ENCODE measurements at places on chromosomes 2 and 18.

- DNase-seq: no peak
Observed at GRCh38 chr2:56021136-56021474, 97.5 kb upstream of the EFEMP1 start.

DNA sequence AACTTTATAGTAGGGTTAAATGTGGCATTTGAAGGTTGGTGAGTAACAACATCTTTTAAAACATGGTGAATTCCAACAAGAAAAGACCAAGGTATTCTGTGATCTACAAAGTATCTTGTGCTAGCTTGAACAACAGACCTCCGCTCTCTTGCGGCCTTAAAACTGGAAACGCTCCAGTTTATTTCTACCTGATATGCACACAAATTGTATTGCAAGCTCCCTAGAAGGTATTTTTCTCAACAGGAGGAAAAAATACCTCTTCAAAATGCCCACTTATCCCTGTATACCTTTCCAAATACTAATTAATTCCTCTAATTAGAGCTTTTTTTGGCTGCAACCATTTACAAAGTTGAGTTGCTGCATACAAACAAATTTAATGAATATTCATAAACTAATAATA is 69.5 kb downstream of the KCNH7 start:
- no peak for DNase-seq

DNA sequence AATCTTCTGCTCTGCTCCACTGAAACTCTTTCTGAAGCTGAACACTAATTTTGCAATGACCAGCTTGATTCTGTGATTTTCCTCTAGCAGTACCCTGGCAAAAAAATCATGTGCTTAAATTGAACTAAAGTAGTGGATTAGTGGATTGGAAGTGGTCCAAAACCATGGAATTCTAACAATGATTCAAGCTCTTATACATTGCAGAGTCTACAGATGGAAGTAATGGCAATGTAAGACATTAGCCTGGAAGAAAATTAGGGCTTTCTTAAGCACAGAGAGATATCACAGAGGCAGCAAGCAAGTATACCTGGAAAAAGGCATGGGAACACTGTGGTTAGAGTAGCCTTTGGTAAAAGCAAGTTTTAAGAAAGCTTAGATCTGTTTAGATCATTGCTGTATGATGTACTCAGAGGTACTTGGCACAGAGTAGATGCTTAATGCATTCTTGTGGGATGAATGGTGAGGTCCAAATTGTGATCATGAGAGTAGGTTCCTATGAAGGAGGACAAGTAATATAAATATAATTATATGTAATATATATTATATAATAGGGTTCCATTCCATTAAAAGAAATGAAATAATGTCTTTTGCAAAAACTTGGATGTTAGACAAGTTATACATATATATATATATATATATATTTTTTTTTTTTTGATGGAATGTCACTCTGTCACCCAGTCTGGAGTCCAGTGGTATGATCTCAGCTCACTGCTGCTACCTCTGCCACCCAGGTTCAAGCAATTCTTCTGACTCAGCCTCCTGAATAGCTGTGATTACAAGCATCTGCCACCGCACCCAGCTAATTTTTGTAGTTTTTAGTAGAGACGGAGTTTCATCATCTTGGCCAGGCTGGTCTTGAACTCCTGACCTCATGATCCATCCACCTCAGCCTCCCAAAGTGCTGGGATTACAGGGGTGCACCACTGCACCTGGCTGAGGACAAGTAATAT is 172.2 kb upstream of the SCN7A start:
- no peak for DNase-seq

DNA sequence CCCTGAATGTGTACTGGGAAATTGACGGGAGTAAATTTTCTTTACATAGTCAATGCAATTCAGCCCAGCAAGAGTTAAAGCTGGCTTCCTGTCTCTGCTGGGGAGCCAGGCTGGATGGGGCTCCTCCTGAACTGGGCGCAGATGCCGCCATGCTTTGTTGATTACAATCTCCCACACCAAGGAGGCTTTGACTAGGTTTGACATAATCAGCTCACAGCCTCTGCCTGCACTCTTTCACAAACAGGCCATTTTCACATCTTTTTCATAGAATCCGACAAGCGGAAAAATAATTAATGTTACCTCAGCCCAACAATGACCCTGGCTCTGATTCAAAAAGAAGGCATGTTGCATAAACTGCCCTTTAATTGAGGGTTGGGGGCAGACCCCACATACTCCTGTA is 54.3 kb downstream of the FOXI3 start:
- DNase-seq: no peak

- DNase-seq: no peak
Observed at GRCh38 chr2:157894694-157895435, 18.7 kb upstream of the ACVR1 start.

DNA sequence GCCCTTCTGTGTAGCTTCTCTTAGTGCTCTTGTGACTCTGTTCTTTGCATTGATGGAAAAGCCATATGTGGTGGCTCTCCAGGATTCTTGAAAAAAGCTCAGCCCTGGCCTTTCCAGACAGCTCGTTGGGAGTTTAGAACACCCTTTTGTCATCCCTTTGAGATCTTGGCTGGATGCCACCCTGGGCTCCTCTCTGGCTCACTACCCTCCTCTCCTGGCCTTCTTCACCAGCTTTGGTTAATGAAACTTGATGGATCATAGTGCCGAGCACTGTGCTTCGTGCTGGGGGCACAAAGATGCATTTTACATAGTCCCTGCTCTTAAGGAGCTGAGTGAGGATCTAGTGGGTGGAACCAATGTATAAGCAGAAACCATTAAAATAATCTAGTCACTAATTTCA is 15.6 kb upstream of the FHOD3 start:
- no peak for DNase-seq

DNA sequence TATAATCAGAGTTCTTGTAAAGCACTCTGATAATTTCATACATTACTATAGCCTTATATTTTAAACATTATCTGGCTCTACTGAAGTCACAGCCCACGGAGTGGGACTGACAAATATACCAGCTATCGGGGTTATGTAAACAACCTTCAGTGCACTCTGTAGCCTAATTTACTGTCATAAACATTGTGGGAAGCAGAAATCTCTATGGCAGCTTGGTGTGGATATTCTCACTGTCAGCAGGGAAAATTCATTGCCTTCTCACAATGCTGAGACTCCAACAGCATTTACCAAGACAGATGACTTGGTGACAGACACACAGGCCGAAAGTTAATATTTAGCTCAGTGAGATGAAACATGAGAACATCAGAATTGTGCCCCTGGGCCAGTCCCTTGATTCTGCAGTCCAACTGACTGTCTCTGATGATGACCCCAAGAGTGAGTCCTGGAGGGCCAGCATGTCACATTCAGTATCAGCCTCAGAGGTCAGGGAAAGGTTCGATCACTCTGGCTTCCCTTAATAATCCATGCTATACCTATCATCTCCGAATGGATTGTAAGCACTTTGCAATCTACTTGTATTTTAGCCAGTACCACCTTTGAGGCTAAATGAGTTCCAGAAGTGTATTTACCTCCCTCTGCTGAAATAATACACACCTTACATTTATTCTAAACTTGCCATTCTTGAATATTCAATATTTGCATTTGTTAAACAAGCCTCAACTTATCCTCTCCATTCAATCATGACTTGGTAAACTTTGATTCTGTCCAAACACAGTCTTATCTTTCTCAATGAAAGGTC is 146.2 kb upstream of the OSR1 start:
- DNase-seq: no peak

DNA sequence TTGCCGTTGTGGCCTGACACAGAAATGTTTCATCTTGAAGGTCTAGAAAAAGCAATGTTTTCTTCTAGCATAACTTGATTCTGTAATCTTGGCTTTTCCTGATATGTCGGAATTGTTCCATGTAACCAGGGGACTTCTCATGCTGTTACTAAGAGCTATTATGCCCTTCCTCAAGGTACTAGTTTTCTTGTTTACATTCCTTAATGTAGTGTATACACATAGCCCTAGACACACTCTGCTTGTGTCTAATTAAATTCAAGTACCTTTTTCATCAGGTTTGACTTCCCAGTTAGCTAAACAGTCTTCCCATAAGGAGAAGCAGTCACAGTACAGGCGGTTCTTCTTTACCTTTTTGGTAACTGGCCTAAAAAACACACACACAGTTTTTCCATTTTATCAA is 122.8 kb upstream of the MSH6 start:
- DNase-seq: no peak

- no peak for DNase-seq
Observed at GRCh38 chr18:56108478-56109367, 520.7 kb upstream of the TCF4 start.

GRCh38 chr2:142885543-142885942 is 8.1 kb downstream of the KYNU start:
- DNase-seq: no peak

DNA sequence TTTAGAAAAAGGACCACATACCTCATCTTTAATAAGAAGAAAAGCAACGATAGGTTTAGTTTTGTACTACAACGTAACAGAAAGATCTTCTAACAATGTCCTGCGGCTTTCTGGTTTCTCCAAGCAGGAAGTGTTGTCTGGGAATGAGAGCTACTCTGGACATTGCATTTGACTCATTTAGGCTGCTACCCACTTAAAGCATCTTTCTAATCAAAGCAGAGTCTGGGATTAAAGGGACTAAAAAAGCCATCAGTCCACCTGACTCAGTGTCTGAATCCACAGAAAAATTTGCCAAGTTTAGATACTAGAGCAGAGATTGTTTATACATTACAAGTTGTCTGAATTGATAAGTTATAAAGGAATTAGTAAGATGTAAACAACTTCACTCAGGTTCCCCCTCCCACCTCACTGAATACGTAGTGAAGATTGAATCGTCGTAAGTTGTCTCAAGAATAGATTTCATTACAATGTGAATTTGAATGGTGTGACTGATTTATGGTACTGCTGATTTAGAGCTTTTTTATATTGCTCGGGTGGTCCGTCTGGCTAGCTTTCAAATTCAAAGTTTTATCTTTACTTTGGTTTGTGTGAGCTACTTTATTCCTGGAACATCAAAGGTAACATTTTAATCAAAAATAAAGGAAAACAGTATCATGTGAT is 70.2 kb upstream of the SMIM21 start:
- DNase-seq: no peak

GRCh38 chr2:9799011-9799596 is 44.2 kb upstream of the TAF1B start:
- DNase-seq: no peak

DNA sequence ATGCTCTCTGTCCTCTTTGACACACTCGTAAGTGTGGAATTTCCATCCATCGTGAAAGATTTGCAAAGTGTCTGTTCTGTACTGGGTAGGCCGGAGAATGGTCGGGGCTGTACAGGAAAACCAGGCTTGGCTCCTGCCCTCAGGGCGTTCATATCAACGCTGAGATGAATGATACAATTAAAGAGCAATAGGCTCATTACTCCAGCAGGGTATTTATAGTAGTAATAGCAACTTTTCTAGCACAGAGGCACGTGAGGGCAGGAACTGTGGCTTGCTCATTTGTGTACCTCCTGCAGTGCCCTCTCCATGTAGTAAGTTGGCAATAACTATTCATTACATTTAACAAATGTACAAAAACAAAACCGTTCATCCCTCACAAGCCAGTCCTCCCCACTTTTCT is 5.3 kb upstream of the NCK2 start:
- DNase-seq: no peak

- DNase-seq: no peak
Observed at GRCh38 chr2:33430856-33431255, 45.6 kb upstream of the RASGRP3 start.

DNA sequence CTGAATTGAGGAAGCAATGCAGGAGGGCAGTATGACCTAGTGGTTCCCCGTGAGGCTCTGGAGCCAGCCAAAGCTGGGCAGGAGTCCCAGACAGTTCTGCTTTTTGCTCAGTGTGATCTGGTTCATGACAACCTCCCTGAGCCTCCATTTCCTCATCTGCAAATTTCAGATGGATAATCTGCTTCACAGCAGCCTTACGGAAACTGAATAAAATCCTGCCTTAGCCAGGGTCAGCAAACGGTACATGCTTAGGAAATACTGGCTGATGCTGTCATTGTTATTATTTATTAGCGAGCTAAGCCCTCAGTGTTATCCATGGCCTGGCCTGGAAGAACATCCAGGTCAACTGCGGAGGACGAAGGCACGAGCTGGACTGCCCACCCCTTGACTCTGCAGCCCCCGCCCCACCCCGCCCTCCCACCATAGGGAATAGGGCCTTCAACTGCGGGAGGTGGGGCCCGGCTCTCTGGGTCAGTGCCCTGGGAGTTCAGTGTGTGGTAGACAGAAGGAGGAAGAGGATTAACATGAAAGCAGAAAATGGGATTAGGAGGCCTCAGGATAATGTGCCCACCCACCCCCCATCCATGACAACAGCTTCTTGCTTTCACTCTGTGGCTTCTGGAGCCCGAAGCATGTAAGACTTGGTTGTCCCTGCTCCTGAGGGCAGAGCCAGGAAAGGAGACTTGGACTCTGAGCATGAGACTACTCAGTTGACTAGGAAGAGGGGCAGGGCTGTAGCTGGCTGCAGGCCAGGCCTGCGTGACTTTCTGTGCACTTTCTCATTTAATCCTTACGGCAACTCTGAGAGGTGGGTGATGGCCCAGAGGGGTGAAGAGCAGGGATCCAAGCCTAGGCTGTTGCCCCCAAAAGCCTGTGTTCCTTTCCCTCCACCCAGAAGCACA is 13.1 kb downstream of the PKDCC start:
- DNase-seq: no peak

- no peak for DNase-seq
Observed at GRCh38 chr2:86821842-86822241, 31.1 kb upstream of the CD8A start.

- DNase-seq: no peak
Observed at GRCh38 chr2:134677856-134678756, 40.7 kb downstream of the TMEM163 start.

GRCh38 chr2:106037262-106037661 is 156.8 kb downstream of the UXS1 start:
- DNase-seq: no peak

GRCh38 chr2:112077814-112078213 is 22.7 kb downstream of the TMEM87B start:
- no peak for DNase-seq

DNA sequence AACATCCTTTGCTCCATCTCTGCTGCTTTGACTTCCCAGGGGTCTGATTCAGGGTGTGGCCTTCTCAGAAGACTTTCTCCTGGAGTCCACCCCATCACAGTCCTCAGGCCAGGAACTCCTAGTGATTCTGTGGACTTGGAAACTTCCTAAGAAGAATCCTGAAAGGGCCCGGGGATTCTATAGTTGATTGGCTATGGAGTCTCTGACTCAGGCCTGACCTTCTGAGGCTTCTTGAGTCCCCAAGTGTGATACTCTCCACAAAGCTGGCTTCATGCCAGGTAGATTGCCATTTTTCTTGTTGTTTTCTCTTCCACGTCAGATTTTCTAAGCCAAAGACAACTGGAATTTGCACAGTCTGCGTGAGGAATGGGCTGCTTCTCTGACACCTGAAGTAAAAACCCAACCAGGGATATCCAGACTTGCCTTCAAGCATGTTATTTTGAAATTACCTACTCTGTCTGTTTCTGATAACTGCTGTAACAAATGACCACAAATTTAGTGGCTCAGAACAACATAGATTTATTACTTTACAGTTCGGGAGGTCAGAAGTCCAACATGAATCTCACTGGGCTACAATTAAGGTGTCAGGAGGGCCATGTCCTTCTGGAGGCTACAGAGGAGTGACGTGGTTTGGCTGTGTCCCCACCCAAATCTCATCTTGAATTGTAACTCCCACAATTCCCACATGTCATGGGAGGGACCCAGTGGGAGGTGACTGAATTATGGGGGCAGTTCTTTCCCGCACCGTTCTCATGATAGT is 69.3 kb downstream of the ALPK2 start:
- DNase-seq: no peak

GRCh38 chr2:74418312-74418711 is 3.1 kb downstream of the C2orf81 start:
- no peak for DNase-seq
